ENCODE measurements at places on chromosomes 13 and 19. TPM values are rescaled to one million over a fixed set of nuclear protein-coding genes. Genes with fewer than 3 reads are reported as not detected.

DNA sequence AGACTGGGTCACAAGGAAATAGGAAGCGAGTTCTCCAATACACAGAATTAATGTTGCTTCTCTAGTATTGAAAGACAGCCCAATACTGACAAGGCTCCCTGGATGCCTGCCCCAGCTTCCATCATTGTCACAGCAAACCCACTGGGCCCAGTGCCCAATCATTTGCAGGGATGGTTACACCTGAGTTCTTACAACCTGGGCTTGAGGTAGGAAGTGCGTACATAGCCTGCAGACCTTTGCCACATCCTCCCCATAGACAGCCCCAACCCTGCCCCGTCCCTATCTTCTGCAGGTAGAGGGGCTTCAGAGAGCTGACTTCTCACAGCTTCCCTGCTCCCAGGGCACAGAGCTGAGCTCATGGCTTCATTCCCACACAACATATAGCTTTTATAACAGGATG is 108.1 kb upstream of the UBL3 start:
- DNase-seq, result no peak

DNA sequence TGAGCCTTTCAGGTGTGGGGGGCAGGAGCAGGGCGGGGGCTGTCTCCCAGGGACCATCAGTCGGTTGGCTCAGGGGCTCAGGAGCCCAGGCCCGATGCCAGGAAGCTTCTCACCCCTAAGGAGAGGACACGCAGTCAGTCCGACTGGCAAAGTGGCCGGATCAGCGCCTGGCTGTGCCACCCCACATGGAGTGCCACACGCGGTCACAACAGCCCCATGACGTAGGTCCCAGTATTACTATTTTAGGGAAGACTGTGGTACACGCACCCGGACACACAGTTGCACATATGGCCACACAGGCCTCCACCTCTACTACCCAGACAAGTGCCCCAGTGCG is 29.3 kb upstream of the GRTP1 start:
- no peak for DNase-seq

GRCh38 chr19:41691268-41691970 is 3.3 kb upstream of the CEACAM7 start:
- no peak for DNase-seq

CYP2F1 gene
- not detected for total RNA-seq

POU4F1 gene
- not detected for total RNA-seq

GRCh38 chr19:35138305-35138892 is at the start of gene FXYD1:
Gene FXYD1 (plus strand): TSS chr19:35138824. CDS start chr19:35140080, 1,256 bp downstream.
- DNase-seq, result no peak

TMED1 gene
- 52.2 TPM for total RNA-seq

TICAM1 gene
- 17.6 TPM for total RNA-seq

HNRNPL gene
- total RNA-seq, result 337 TPM

- no peak for DNase-seq
Measured at GRCh38 chr19:5674714-5675113, 5.6 kb downstream of the MICOS13 start.

DNA sequence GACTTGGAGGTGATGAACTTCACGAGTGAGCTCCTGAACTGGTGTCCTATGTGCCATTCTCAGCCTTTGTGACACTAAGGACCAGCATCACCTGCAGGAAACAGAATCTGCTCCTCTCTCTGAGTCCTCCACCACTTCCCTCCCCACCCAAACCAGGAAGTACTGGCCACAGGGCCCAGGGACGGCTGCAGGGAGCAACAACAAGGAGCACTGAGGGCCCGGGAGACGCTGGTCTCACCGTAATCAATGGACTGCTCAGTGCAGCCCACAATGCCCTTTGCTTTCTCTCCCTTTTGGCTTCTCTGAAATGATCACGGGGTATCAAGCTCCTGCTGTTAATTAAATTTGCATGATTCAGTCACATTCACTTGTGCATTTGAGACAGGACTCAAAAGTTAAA is 18.6 kb downstream of the PEPD start:
- no peak for DNase-seq

GRCh38 chr13:98103942-98104880 is 38.7 kb upstream of the FARP1 start:
- DNase-seq, result peak; percentile 47

ZNF492 gene
- not detected for total RNA-seq

GRCh38 chr13:26623125-26623524 is 65.6 kb downstream of the WASF3 start:
- no peak for DNase-seq

- peak; percentile 30 for DNase-seq
Measured at GRCh38 chr13:24341439-24341838, 32.1 kb downstream of the C1QTNF9 start.

DNA sequence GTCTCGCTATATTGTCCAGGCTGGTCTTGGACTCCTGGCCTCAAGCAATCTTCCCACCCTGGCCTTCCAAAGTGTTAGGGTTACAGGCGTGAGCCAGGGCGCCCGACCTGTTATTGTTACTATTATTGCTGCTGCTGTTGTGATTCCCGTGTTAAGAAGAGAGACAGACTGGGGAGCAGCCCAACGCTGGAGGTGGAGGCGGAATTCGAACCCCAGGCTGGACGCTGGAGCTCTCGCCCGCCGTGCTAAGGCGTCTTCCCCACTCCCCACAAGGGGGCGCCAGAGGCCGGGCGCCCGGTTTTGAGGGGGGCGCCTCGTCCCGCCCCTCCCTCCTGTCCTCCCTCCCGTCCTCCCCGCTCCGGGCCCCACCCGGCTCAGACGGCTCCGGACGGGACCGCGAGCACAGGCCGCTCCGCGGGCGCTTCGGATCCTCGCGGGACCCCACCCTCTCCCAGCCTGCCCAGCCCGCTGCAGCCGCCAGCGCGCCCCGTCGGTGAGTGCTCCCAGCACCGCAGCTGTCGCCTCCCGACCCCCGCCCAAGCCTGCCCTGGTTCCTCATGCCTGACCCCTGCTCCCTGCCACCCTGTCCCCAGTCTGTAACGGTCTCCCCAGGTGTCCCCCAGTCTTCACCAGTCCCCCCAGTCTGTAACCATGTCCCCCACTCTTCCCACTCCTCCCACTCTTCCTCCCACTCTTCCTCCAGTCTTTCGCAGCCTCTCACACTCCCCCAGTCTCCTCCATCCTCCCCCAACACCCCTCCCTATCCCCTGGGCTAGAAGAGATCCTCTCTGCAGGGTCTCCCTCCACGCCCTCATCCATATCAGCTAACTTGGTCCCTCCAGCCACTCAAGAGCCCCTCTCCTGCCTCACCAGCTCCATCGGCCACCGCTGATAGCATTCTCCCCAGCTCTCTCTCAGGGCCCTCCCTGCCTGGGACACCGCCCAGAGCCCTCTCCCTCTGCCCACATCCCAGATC is at the start of gene EHD2:
Gene EHD2 (plus strand): TSS at position 377 of the 976 bp plus-strand sequence. CDS start 3,191 bp downstream, outside the sequence.
- peak; percentile 60 for DNase-seq

STXBP2 gene
- total RNA-seq, result 2.3 TPM

GRCh38 chr13:110377178-110377825 is 70.2 kb downstream of the COL4A2 start:
- DNase-seq, result no peak

DNA sequence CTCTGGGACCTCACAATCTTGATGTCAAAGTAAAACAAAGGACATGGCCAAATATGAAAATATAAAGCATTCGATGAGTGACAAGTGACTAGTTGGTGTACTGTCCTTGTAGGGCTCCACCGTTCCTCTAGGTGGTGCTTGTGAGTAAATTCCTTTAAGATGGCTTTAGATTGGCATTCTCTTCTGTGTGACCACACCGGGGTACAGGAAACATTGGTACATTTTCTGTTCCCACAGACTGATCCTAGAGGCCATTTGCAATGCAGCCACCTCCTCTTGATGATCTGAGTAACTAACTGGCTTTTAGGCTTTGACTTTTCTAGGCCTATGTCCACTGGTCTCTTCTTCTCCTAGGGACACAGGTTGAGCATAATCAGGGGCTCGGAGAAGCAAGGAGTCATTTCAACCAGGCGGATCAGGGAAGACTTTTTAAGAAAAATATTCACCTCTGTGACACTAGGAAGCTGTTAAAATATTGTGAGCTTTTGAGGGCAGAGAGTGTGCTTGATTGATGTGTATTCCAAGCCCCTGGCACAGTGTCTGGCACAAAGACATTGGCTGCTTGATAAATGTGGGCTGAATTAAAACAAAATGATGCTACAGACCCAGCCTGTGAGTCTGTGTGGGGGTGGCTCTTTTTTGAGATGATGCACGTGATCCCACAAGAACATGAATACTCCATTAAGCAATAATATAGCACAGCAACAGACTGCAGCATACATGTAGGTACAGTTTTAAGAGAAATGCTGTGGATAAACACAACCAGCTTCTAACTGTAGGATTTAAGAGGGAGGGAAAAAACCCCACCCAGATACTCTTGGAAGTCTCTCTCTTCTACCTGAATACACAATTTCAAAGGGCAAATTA is 21.0 kb downstream of the EPSTI1 start:
- DNase-seq, result peak; percentile 56

DNA sequence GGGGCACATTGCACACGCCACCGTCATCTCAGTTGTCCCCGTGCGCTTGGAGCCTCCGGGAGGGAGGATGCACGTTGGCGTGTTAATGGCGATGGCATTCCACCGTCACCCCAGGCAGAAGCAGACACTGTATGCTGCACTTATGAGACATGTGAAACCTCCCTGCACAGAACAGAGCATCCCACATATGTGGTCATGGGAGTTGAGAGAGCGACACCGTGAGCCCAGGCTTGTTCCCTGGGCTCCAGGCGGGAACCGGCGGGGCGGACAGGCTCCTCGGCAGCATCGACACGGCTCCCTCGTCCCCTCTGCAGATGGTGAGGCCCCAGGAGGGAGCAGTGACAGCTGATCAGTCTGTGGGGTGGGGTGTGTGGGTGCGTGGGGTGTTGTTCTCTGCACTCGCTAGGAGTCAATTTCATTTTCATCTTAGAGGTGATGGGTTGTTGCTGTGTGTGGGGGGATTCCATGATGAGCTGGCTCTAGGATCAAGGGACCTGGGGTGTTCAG is 40.4 kb downstream of the CRTC1 start:
- DNase-seq, result no peak

ZNF546 gene
- 3.0 TPM for total RNA-seq

DNA sequence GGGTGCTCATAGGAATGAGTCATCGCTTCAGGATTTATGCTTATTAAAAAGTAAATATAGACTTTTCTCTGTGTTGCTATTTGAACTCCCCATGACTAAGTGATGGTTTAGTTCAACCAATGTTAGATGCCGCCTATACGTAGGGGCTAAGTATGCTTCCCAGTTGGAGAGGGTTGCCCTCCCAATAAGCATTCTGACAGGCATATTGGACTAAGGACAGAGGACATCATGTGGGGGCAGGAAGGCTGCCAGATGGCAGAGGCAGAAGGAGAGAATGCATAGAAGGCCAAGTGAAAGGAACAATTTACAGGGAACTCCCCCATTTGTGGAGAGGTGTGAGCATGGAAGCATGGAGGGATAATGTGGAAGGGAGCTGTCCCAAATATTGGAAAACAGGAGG is 318.4 kb upstream of the OBI1 start:
- no peak for DNase-seq

- no peak for DNase-seq
Measured at GRCh38 chr13:48592688-48593049, 59.8 kb upstream of the RCBTB2 start.

SLC25A23 gene
- 18.0 TPM for total RNA-seq

DNA sequence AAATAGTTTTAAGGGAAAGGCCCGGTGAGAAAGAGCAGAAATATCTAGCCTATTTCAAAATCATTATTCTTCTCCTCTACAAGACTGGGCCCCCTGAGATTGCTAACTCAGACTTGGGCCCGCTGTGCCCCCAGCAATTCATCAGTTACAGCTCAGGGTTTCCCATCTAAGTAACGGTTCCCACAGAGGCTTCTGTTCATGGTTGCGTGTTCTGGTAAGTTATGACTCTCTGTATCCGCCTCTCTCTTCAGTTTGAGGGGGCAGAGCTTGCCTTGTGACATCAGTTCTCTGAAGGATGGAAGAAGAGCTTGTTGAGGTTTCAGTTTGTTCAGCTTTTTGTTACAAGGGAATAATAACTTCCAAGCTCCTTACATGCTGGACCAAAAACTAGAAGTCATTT is 11.6 kb downstream of the ZNF57 start:
- no peak for DNase-seq

DNA sequence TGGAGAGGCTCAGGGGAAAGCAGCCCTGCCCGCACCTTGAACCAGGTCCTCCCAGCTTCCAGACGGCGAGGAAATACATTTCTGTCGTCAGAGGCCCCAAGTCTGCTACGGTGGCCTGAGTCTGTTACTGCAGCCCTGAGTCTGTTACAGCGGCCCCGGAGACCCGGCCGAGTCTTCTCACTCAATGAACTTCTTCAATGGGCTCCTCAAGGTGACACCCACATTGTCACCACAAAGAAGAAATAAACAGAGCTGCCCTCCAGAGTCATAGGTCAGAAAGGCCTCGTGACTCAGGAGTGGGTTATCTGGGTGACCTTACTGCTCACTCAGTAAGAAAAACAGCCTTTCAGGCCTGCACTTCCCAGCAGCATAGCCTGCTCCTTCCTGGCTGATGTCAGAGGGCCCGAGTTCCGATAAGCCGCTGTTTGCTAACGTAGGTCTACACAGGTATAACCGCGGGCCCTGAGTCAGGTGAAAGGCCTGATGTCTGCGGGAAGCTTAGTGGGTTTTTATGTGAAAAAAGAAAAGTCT is 66.9 kb upstream of the TM9SF2 start:
- no peak for DNase-seq

GRCh38 chr13:52713894-52714293 is 25.7 kb downstream of the CNMD start:
- no peak for DNase-seq

PDE4A gene
- 10.3 TPM for total RNA-seq

RFXAP gene
- 4.6 TPM for total RNA-seq

GRCh38 chr13:74154981-74155380 is 20.8 kb upstream of the KLF12 start:
- DNase-seq, result no peak

WIZ gene
- 46.3 TPM for total RNA-seq

- DNase-seq, result no peak
Measured at GRCh38 chr19:35419046-35419445, 29.0 kb upstream of the FFAR2 start.
